ENCODE measurements at places on chromosomes 2 and 18. TPM values are rescaled to one million over a fixed set of nuclear protein-coding genes. Genes with fewer than 3 reads are reported as not detected.

GRCh38 chr2:38671946-38672345 is 6.0 kb downstream of the GALM start:
- DNase-seq = no peak

- DNase-seq = peak; percentile 99
Observed at GRCh38 chr2:95402370-95403203, at the start of gene FAHD2A. Gene FAHD2A (plus strand): TSS chr2:95402708. CDS start chr2:95405559, 2,851 bp downstream.

DNA sequence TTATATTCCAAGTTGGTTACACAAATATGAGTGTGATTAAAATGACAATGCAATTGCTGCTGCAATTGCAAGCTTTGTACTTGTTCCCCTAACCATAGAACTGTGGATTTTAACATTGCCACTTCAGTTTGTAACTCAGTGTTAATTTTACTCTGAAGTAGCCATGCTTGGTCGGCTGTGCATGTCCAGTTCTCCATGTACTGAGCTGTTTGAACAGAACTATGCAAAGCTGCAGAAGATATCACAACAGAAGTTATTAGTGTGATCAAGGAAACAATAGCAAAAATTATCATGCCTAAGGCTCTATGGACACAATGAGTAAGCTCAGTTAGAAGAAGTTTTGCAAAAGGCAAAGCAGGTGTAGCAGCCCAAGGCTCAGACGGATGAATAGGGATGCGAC is 45.3 kb downstream of the CXCR4 start:
- no peak for DNase-seq

GRCh38 chr2:223026357-223027110 is 25.5 kb upstream of the KCNE4 start:
- DNase-seq = no peak

- DNase-seq = no peak
Observed at GRCh38 chr2:94997981-94998930, 27.3 kb upstream of the MAL start.

DNA sequence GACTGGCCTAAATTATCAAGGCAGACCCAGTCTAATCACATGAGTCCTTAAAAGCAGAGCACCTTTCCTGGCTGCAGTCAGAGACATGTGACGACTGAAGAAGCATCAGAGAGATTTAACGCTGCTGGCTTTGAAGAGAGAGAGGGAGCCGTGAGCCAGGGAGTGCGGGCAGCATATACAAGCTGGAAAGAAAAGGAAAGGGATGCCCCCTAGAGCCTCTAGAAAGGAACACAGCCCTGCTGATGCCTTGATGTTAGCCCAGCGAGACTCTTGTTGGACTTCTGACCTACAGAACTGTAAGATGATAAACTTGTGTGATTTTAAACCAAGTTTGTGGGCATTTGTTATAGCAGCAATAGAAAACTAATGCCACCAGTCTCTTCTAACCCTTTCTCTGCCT is 58.1 kb downstream of the HEATR5B start:
- DNase-seq = no peak

DNA sequence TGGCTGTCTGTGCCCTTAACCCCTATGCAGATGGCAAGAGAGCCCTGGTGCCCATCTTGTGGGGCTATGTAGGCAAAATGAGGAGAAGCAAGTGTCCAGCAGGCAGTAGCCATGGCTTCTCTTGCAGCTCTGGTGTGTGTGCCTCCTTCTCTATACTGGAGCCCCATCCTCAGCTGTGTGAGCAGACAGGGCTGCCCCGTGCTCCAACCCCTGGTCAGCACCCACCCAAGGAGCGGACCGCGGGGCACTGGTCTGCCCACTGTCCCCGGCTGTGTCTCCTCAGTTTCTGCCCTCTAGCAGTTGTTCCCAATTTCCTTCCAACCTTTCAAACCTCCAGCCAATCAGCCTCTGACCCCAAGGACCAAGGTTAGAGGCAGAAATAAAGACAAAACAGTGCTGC is 134.9 kb upstream of the GLI2 start:
- DNase-seq = no peak

DNA sequence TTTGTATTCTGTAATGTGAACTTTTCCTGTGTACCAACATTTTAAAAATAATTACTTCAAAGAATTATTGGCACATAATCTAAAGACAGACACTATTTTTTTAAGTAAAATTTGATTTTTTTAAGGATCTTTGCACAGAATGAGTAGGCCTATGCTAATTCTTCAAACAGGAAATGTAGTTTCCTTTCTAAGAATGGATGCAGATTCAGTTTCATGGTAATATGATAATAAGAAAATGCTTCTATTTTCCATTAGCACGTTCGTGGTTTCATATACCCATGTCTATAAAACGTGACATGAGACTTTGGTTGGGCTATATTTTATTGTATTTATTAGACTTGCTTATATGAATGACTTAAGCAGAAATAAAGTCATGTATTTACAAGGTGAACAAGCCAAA is 191.8 kb upstream of the RBBP8 start:
- no peak for DNase-seq

DNA sequence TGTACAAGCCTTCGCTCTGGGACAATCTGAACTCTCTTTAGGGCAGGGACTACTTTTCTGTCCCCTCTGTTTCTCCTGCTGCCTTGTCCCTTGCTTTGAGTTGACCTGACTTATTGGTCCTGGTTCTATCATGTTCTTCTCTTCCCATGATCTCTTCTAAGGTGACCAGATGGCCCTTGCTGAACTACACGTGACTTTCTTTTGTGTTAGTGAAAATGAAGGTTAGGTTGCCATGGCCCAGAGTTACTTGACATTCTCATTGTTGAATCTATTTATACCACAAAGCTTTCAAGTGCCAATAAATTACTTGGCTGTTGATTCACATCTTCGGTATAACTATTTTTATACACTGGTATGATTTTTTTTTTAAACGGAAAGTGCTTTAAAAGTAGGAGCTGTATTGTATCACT is 24.4 kb downstream of the MRPL33 start:
- DNase-seq = no peak

GRCh38 chr2:189552991-189553404 is 27.6 kb downstream of the SLC40A1 start:
- DNase-seq = no peak

GRCh38 chr2:64837925-64838641 is 151.1 kb upstream of the SLC1A4 start:
- DNase-seq = no peak

- DNase-seq = no peak
Observed at GRCh38 chr2:131055169-131056065, 37.8 kb downstream of the FAM168B start.

DNA sequence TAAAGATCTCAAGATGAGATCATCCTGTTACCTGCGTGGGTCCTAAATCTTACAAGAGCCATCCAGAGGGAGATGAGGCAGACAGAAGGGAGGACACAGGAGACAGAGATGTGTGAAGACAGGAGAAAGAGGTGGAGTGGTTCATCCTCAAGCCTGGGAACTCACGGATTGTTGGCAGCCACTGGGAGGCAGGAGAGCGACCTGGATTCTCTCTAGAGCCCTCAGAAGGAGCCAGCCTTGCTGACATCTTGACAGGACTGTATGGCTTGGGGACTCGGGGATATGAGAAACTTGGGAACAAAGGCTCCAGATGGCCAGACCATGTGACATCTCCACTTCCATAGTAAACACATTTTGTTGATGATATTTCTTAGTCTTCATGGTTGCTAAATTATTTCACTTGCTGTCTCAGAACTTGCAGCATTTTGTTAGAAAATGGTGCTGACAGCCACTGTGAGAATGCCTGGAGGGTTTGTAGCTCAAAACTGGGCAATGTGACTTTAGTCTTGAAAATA is 57.8 kb upstream of the MC2R start:
- DNase-seq = no peak

- no peak for DNase-seq
Observed at GRCh38 chr2:26185304-26185928, 12.5 kb downstream of the GAREM2 start.

DNA sequence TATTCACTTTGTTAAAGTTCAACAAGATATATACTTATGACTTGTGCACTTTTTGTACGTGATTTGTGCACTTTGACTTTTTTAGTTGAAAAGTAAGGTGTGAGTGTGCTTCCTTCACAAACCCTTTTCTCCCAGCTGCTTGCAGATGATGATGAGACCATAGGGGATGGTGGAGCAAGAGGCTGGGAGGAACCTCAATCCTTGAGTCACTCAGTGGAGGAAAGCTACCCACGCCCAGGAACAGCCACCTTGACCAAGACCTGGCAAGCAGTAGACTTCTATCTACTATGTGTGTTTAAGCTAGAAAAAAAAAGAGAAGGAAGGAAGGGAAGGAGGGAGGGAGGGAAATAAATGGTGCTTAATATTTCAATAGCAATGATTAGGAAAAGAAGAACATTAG is 25.2 kb upstream of the TAF1B start:
- DNase-seq = no peak

DNA sequence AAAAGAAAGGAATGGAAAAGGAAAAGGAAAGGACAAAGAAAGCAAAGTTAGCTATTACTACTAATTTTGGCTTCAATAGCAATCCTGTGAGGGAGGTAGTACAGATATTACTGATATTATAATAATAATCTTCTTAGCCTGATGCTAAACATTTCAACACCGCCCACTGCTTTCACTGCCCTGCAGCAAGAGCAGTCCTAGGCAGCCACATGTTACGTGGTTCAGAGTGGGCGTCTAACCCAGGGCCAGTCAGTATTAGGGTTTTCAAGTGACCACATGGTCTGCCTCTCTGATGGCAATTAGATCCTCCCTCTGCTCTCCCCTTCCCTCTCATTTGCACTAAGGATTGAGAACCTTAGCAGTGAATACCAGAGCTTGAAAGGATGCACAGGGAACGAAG is 83.7 kb upstream of the ZNF397 start:
- no peak for DNase-seq

GRCh38 chr2:41483982-41484857 is 563.6 kb upstream of the PKDCC start:
- no peak for DNase-seq

DNA sequence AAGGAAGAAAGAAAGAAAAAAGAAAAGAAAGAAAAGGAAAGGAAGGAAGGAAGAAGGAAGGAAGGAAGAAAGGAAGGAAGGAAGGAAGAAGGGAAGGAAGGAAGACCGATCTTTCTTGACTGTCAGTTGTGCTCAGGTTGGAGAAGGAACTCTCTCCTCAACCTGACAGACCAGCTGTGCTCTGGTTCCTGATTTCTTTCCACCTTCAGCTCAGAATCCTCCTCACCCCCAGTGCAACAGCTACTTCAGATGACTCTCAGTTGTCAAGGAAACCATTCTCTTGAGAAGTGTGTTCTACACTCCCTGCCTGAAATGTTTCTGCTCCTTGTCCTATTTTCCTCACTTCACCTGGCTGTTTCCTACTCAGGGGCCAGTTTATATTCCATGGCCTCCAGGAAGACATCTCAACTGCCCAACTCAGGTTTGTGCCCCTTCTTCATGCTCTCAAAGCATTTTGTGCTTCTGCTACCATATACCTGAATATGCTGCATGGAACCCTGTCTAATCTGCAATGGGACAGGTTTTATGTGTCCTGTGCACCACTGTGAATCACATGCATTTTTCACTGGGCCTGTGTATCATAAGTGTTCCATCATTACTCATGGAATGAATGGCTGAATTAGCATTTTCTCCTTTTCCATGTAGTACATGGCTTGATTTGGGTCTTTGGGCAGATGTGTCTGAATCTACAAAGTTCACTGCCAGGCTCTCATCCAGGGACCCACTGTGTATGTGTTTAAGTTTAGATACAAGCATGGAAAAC is 32.8 kb upstream of the DOCK10 start:
- no peak for DNase-seq

DNA sequence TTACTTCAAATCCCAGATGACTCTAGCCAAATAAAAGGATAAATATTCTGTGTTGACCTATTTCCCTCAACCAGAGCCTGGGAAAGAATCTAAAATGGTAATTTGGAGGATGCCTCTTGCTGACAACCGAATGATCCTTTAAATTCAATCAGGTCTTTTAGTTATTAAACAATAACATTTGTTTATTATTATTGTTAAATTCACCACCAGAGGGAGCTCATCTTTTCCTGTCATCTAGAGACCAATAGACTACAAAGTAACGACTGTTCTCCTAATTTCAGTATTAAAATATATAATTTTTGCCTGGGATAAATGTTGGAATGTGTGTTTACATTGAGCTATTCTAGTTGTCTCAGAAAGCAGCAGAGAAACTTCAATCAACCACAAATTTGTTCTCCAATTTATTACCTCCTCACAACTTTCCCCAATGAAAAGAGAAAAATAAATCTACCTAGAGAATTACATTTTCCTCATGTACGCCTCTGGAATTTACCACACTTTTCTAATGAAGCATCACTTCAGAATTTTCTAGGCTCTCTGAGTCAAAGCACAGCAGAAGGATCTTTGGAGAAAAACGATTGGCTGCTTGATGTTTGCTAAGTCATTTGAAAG is 142.7 kb downstream of the SCG2 start:
- no peak for DNase-seq

- no peak for DNase-seq
Observed at GRCh38 chr2:20264629-20265028, 39.7 kb upstream of the SDC1 start.

DNA sequence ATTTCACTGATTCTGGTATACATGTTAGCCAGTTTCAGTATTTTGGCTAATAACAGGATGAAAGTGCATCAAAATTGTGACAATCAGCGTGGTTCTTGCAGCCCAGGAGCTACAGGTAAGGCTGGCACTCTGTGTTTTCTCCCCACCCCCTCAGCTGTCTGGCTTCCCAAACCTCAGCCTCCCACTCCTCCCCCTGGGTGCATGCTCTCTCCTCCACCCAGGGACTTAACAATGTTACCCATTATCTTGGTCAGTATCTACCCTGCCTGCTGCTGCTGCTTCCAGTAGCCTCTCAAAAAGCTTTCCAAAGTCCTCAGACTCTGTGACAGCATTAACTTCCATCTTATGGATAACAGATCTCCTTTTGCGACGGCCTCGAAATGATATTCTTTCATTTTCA is 41.0 kb downstream of the TRABD2A start:
- no peak for DNase-seq

GRCh38 chr2:220705678-220706077 is 866.4 kb downstream of the EPHA4 start:
- no peak for DNase-seq

Gene GAL3ST2
- total RNA-seq = 0.55 TPM

Gene DSEL
- total RNA-seq = 2.5 TPM

Gene KANSL1L
- 14.2 TPM for total RNA-seq

Gene RNF125
- 9.0 TPM for total RNA-seq

Gene CIAO1
- 45.0 TPM for total RNA-seq

Gene EN1
- total RNA-seq = not detected

Gene FIGN
- total RNA-seq = 6.0 TPM

Gene PIEZO2
- total RNA-seq = 7.3 TPM

Gene MAP3K19
- total RNA-seq = not detected

Gene TMEM87B
- total RNA-seq = 7.5 TPM

Gene MEIS1
- 5.9 TPM for total RNA-seq

Gene ALPG
- not detected for total RNA-seq

Gene PPP4R3B
- 38.7 TPM for total RNA-seq

Gene POTEC
- not detected for total RNA-seq

Gene SCN7A
- 0.73 TPM for total RNA-seq

Gene SKA1
- total RNA-seq = 0.15 TPM

Gene TCF23
- 0.10 TPM for total RNA-seq

Measured in left lobe of liver (tissue), 2 donors.